ENCODE measurements at places on chromosomes 11 and 22.

DNA sequence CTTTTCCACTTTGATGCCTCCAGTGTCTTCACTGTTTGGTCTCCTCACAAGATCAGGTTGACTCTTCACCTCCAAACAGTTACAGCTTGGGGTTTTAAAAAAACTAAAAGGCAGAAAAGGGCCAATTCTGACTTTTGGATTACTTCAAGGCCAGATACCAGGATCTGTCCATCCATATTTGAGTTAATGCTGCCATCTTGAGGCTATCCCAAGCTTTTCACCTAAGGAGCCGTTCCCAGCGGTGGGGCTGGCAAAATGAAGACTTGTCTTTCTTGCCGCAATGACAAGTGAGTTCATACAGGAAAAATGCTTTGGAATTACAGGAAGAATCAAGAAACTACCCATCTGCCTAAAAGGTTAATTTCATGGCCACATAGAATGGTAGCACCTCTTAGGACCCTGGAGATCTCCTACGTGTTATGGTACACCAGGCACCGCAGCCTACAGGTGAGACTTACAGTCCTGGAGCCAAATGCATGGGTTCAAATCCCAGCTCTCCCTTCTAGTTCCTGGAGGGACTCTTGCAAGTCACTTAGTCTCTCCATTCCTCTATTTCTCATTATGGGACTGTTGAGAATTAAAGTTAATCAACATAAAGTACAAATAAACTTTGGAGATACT is 6.0 kb upstream of the OR5B21 start:
- DNase-seq: no peak

GRCh38 chr11:110185121-110185591 is 92.0 kb downstream of the ZC3H12C start:
- no peak for DNase-seq

GRCh38 chr11:77560605-77561004 is 29.1 kb upstream of the AQP11 start:
- DNase-seq: no peak

DNA sequence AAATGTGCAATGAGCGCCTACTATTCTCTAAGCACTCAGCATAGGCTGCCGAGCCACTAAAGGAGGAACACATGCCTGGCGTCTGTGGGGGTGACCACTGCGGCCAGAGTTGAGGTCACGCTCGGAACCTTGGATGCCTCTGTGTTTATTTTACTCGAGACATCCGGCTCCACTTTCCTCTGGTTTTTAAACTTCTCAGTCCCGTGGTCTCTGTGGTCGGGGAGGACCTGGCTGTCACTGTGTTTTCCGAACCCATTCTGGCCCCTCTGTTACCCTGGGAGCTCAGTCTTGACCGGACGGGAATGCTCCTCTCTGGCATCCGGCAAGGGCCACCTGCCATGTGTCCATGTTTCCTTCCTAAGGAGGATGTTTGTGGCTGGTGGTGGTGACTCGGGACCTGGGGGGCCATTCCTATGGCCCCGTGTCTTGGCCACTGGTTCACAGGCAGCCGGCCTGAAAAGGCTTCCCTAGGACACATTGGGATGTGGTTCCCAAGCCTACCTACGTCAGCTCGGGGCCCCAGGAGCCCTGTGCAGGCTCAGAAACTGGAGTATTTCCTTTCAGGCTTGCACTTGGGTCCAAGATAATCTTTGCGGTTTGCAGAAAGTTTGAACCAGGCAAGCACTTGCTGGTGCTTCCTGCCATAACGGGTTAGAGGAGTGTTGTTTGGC is 46.7 kb upstream of the PARVG start:
- DNase-seq: no peak

GRCh38 chr22:36223504-36223903 is 15.8 kb downstream of the APOL2 start:
- DNase-seq: no peak

DNA sequence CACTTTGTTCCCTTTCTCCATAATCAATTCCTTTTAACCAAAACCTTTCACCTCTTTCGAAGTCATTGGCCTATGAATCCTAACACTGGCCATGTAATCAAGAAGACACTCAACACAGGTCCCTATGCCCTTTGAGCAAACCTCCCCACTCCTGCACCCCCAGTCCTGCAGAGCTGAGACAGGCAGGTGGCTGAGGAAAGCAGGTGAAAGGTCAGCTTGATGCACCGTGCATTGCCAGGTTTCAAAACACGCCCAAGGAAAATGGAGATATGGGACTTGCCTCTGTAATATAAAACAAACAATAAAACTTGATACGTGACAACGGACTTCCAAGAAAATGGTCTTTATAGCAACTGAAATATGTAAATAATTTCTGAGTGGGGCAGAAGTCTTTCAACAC is 10.6 kb downstream of the CPT1A start:
- DNase-seq: no peak

DNA sequence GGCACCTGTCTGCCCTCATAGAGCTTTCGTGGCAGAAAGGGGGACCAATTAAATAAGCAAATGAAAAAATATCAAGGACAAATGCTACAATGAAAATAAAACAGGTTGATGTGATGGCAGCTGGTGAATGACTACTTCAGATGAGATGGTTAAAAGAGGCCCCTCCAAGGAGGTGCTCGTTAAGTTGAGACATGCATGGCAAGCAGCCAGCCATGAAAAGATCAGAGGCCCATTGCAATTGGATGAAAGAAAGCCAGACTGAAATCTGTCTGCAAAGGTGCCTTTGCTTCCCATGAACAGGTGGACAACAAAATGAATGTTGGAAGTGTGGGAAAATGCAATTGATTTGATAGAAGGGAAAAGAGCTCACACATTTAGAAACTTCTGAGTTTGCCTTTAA is 848 bp upstream of the TRPC6 start:
- DNase-seq: no peak

DNA sequence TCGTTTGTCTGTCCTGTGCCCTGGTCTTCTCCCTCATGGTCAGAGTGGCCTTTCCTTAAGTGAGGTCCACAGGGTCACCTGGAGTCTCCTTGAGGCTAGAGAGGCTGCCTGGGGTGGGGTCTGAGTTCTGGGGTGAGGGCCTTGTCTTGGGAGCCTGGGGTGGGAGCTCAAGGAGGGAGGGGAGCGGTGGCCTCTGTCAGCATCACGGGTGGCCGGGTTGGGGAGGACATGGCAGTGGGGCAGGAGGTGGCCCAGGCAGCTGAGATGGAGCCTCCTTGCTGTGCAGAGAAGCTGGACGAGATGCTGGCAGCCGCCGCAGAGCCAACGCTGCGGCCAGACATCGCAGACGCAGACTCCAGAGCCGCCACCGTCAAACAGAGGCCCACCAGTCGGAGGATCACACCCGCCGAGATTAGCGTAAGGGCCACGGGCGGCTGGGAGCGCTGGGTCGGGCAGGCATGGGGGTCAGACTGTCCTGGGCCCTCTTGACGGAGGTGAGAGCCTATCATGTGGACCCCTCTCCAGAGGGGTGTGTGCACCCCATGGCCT is 23.3 kb upstream of the ACR start:
- DNase-seq: no peak

DNA sequence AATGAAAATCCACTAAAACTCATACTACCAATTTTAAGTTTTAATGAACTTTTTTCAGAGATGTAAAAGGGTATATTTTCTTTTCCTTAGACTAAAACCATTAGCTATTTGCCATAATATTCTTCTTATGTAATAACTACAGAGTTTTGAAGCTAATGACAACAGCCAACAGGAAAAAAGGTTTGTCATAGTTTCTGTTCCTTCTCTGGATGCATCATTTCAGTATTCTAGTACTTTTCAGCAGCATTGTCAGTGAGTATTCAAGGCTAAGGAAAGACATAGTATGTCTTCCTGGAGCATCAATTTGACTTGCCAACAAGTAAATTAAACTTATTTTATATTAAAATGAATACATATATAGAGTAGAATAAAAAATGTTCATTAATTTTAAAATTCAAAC is 166.0 kb downstream of the METTL15 start:
- no peak for DNase-seq

DNA sequence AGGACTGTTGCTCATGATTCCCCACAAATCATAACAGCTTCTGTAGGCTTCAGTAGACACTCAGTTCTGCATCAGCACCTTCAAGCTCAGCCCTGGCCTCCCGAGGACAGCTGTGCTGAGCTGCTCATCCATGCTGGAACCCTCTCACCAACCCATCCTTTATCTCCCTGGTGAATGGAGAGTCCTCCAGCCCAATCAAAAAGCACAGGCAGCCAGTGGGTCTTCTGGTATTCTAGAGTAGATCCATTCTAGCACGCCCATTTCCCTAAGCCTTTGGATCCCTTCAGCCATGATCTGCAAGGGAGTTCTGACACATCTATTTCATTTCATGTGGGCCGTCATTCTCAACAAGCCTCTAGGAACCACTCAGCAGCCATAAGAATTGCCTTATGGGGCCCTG is 44.6 kb upstream of the SPATA19 start:
- DNase-seq: no peak

- no peak for DNase-seq
Measured at GRCh38 chr11:12199231-12199948, 89.0 kb downstream of the MICAL2 start.

DNA sequence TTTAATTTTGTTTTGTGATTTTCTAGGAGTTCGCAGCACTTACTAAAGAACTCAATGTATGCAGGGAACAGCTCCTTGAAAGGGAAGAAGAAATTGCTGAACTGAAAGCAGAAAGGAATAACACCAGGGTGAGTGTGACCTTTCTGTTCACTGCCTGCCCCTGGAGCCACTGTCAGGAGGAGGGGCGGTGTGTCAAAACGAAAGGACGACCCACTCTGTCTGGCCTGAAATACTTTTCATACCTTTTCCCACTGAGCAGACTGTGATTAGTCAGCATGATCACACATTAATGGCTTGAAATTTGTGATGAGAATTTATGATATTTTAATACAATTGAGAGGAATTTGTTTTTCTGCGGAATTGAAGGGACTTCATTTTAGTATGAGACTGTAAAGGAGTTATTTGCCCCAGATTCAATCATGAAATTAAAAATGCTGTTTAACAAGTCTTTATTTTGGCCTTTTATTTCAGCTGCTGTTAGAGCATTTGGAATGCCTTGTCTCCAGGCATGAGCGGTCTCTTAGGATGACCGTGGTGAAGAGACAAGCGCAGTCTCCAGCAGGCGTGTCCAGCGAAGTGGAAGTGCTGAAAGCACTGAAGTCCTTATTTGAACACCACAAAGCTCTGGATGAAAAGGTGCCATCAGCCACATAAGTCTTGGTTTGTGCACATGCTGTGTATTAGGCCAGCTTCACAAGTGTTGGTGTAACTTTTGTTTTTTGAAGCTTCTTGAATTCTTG is 54.1 kb downstream of the PPFIA1 start:
- no peak for DNase-seq

GRCh38 chr22:29727131-29727523 is 7.3 kb downstream of the CABP7 start:
- no peak for DNase-seq

DNA sequence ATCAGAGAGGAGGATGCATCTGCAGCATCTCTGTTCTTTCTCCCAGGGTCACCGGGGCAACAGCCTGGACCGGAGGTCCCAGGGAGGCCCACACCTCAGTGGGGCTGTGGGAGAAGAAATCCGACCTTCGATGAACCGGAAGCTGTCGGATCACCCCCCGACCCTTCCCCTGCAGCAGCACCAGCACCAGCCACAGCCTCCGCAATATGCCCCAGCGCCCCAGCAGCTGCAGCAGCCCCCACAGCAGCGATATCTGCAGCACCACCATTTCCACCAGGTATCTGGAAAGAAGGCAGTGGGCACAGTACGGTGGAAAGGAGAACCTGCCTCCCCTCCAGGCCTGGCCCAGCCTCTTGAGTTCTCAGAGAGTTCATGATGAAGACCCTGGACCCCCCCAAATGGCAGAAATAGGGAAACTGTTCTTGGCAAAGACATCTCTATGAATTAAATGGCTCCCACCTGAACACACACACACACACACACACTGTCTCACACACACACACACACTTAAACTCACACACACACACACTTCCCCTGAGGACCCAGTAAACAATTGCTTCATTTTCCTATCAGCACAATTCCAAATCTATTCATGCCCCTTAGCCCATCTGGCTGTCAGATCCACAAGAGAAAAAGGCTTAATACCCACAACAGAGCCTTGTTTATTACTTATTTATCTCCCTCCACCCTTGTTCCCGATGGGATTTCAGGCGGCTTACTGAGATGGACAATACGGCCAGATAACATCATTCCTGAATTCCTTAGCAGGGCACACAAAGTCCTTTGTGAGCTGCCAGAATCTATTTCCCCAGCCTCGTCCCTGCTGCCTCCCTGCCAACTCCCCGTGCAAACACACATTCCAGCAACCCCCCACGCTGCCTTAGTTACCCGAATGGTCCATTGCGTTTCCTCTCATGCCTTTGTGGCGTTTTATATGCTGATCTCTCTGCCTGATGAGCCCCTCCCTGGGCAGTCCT is 8.1 kb downstream of the TMA7B start:
- no peak for DNase-seq

GRCh38 chr11:40306938-40307548 is 1152.4 kb downstream of the LRRC4C start:
- DNase-seq: no peak

GRCh38 chr22:33923660-33924246 is 3.5 kb upstream of the LARGE1 start:
- DNase-seq: no peak

DNA sequence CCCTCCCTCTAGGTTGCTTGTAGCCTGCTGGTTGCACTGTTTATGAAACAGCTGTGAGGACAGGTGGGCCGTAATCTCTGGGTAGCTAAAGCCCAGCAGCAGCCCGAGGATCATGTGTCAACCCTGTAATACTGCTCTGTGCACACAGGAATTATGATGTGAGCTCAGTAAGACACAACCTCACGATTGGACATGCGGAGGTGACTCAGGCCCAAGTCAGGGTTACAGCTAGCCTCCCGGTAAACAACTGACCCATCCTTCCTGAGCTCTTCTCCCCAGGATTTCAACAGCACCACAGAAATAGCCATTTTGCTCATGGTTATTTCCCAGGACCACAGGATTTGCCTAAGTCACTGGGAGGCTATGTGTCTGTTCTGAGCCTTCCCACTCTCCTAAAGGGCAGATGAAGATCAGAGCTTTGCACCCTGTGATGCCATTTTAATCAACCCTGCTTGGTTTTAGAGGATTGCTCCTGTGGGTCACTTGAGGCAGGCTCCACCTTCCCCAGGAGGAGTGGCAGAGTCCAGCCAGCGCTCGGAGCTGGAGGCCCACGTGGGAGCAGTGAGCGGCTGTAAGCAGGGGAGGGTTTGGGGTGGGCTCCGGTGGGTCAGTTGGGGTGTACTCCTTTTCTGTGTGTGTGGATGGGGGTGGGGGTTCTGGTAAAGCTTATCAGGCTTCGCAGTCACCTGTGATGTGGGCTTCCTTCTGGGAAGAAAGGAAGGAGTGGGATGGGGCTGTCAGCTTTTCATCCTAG is at the start of gene AMPD3:
Gene AMPD3 (plus strand): TSS at position 387 of the 754 bp plus-strand sequence. CDS start 6,256 bp downstream, outside the sequence.
- no peak for DNase-seq

DNA sequence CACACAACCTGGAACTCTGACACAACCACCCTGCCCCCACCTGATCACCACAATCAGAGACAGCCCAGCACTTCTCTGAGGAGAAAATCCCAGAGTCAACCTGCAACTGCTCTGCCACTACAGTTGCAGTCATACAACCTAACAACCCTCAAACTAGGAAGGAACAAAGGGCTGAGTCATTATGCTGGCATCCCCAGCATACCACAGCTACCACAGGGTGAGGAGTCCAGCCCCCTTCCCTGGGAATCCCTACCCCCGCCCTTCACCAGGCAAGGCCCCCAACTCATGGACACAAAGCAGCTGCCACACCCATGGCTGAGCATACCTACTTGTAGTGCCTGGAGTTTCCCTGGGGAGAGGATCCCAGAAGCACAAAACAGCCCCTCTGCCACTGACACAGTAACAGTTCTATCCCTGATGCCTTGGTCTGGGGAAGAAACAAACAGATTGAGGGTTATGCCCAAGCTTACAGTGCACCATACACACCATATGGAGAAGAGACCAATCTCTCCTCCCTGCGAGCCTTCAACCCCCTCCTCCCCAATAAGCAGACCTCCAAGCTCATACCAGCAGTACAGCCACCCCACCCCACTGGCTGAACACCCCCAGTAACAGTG is 68.5 kb upstream of the C11orf58 start:
- DNase-seq: no peak

All from stimulated activated CD8-positive, alpha-beta memory T cell treated with anti-CD3 and anti-CD28 coated beads, Interleukin-2, amount 100 ng/mL, for 1 hour (primary cell).